Fibroblast of gingiva (primary cell): ENCODE measurements at places on chromosomes 7 and 10.

- DNase-seq = no peak
These were observed 20.1 kb downstream of the ITGB1 start for GRCh38 chr10:32937911-32938424.

DNA sequence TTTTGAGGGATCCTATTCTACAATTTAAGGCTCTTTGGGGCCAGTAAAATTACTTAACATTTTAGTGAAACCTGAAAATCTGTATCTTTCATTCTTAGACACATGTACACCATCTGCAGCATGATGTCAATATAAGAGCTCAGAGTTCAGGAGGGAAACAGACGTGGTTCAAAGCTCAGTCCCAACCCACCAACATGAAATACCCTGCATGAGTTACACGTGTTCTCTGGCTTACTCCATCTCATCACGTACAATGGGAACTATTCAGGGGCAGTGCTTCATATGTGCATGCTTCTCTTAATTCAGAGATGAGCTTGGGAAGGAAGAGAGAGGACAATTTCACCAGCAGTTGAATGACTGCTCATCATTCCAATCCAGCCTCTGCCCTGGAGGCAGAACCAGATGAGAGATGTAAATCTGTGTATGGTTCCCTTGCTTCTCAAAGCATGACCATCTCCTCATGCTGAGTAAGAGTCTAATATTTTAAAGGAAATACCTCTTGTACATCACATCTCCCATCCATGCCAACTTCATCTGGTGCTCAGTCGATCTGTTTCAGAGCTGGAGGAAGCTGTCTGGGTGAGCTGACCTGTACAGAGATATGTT, 29.0 kb upstream of the ADAM12 start:
- no peak for DNase-seq

- DNase-seq = no peak
These were observed 13.5 kb downstream of the AQP1 start for GRCh38 chr7:30925117-30925516.

GRCh38 chr7:39602351-39602750, 21.0 kb upstream of the RALA start:
- DNase-seq = no peak

GRCh38 chr10:108490944-108491343, 1326.4 kb upstream of the SORCS1 start:
- no peak for DNase-seq

GRCh38 chr7:18913106-18913505, 204.3 kb downstream of the TWIST1 start:
- no peak for DNase-seq

DNA sequence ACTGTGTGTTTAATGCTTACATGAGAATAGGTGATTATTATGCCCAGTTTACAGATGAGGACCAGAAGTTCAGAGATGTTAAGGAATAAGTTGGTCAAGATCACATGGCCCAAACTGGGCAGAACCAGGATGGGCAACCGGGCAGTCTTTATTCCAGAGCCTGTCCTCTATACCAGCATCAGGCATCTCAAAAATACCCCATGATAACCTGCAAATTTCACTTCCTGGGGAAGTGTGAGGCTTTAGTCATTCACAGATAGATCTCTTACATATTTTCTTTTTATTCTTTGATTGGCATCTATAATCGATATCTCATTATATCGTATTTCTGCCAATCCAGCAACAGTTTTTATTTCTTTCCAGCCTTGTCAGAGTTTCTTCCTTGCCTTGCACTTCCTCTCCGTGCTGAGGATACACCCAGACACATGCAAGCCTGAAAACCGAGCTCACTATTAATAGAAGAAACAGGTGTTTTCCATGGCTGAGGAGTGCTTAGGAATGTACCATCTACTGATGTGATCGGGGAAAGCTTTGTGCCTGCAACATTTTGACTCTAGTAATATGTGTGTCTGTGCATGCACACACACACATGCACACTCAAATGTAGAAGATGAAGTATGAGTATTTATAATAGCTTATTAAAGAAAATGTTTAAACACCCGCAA, 82.4 kb downstream of the CREM start:
- DNase-seq = no peak
